Sciatic nerve (tissue), 2 donors: ENCODE measurements at places on chromosomes 5 and 9. TPM values are rescaled to one million over a fixed set of nuclear protein-coding genes. Genes with fewer than 3 reads are reported as not detected.

FOXD1 gene
- total RNA-seq, result 99.3 TPM

SPINK5 gene
- 0.94 TPM for total RNA-seq

DNAI1 gene
- total RNA-seq, result 0.58 TPM

TBC1D2 gene
- 16.3 TPM for total RNA-seq

GPR150 gene
- 0.49 TPM for total RNA-seq

FOXD4L4 gene
- not detected for total RNA-seq

ANP32B gene
- 145 TPM for total RNA-seq

MEIKIN gene
- not detected for total RNA-seq

KCNT1 gene
- 0.53 TPM for total RNA-seq

CCL27 gene
- not detected for total RNA-seq

SPATA31C1 gene
- total RNA-seq, result not detected

C5orf34 gene
- total RNA-seq, result 1.5 TPM

PCDHB15 gene
- total RNA-seq, result 7.3 TPM

FOXD4 gene
- total RNA-seq, result 0.45 TPM

IFNA21 gene
- not detected for total RNA-seq

PCDHB9 gene
- total RNA-seq, result 3.7 TPM
